Islet precursor cell (in vitro differentiated cells): ENCODE measurements at places on chromosomes 16 and 17.

DNA sequence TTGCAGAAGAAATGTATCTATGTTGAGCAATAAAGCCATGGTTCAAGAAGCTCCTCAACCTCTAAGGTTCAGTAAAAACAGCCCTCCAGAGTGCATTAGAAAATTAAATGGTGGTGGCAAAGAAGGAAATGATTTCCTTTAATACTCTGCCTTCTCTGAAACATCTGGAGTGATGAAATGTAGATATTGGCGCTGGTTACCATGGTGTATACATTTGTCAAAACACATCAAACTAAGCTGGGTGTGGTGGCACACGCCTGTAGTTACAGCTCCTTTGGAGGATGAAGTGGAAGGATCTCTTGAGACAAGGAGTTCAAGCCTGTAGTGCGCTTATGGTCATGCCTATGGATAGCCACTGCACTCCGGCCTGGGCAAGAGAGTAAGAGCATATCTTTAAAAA is 6.0 kb downstream of the CAPNS2 start:
- no peak for DNase-seq

GRCh38 chr17:53807286-53807685 is 15.4 kb upstream of the KIF2B start:
- DNase-seq = no peak

GRCh38 chr17:58335061-58335731 is 6.6 kb upstream of the TSPOAP1 start:
- DNase-seq = peak; percentile 57

GRCh38 chr17:29622337-29623282 is at the start of gene CORO6:
Gene CORO6 (minus strand): TSS chr17:29622912. CDS start chr17:29621421, 1,491 bp downstream.
- DNase-seq = peak; percentile 91

DNA sequence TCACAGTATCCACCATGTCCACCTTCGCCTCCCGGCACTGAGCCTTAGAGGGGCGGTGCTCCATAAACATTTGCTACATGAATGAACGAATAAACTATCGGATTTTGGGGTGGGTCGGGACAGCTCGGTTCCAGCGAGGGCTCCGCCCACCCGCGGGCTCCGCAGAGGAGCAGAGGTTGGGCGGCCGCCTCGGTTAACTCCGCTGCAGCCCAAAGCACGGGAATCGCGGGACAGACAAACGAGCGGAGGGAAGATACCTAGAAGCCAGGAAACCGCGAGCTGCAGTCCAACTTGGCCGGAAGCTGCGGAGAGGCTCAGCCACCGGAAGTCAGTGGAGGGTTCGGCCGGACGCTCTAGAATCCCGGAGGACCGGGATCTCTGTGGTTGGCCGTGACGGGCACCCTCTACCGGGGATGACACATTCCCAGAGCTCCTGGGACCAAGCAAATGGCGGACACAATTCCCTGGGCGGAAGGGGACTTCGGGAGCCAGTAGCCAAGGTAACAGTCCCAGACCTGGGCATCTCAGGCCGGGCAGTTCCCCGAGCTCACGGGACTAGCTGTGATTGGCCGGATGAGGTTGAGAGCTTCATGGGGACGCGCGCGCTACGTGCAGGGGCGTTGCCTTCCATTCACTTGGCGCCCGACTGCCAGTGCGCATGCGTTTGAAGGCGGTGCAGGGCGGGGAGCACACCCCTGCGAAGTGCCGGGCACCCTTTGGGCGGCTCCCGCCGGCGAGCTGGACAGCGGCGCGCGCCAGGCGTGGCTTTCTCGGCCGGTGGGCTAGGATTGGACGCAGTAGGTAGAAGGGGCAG is 489 bp upstream of the MAPK7 start:
- DNase-seq = peak; percentile 100
